Kidney epithelial cell (primary cell): ENCODE measurements at places on chromosomes 2 and 18.

DNA sequence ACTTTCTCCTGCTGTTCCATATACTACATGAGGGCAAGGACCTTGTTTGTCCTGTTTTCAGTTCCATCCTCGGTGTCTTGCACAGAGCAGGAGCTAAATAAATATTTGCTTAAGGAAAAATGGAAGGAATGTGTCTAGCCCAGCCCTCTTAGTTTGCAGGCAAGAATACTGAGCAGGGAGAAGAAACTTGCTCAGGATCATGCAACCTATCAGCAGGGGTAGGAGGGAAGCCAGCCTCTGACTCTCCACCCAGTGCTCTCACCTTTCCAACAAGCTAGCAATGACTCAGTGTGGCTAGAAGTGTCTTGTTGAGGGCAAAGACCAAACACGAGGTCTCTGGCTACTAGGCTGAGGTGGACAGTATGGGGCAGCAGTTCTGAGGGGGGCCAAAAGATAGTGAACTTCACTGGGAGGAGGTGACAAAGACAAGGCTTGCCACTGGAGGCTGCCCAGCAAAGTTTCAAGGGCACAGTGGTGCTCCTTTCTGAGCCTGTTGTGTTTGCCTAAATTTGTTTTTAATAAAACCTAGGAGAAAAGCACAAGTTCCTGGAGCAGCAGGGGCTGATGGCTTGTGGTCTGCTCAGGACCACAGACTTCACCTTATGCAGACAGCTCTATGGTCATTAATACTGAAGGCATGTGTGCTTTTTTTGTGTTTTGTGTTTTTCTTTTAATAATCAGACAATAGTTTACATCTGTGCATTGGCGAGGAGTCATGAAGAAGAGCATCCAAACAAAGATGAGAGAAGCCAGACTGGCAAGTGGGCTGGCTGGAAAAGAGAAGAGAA is 49.1 kb upstream of the CTAGE1 start:
- peak; percentile 69 for DNase-seq

DNA sequence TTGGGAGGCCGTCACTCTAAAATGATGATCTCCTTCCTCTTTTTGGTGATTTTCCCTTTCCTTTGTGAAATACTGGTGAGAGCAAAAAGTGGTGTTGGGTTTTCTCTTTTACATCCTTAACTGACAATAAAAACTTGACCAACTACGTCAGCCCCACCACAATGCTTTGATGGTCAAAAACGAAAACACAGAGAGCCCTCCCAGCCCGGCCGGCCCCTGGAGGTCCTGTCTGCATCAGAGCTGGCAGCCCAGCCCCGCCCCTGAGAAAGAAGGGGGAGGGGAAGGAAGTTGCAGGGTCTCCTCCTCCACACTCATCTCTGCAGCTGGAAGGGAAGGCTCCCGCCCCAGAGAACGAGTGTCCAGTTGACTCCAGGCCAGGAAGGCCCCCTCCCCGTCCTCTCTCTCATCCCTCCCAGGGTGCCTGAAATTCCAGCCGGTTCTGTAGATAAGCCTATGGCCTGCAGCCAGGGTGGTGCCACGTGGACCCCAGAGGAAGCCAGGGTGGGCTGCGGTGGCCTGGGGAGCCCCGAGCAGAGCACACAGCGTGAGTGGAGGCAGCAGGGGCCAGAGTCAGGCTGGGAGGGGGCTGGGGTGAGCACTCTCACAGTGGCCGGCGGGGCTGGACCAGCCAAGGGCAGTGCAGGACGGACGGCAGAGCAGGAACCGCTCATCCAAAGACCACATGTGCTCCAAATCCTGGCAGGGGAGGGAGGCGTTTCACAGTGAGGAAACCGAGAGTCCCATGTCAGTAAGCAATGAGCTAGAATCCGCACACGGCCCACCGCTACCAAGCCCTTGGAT is 19.8 kb downstream of the BIN1 start:
- DNase-seq: no peak

- no peak for DNase-seq
These were observed 158.7 kb downstream of the MGAT5 start for GRCh38 chr2:134412639-134412999.

GRCh38 chr2:174750923-174751441 is 13.3 kb downstream of the CHRNA1 start:
- DNase-seq: no peak

GRCh38 chr2:63590626-63591408 is 2.1 kb downstream of the MDH1 start:
- DNase-seq: no peak

DNA sequence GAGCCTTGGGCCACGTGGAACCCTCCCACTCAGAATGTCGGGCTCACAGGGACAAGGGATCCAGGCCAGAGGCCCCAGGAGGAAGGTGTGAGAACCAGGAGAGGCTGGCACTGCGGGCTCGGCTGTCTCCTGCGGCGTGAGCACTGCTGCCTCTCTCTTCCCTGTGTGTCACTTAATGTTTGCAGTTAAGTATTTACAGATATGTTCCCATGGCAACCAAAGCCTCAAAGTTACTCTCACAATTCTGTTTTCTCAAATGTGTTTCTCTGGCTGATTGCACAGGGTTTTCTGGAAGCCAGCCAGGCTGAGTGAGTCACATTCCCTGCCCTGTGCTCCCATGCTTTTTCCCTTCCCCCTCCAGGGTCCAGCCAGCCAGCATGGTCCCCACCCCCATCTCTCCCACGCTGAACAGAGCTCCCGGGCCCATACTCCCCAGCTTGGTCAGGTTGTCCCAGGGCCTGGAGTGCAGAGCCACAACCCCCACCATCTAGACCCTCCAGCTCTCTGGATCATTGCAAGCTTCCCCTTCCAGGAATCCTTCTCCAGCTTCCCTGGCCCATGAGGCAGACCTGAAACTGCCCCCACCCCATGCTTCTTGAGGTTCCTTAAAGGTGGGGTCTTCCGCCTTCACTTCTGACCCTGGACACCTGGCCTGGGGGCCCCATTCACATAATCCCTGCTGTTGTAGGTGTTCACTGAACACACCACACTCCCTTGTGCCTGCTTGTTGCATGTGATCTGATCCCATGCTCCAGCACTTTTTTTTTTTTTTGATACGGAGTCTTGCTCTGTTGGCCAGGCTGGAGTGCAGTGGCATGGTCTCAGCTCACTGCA is 265.9 kb downstream of the CELF4 start:
- DNase-seq: peak; percentile 98

GRCh38 chr2:8588831-8589191 is 93.0 kb upstream of the ID2 start:
- DNase-seq: no peak

- no peak for DNase-seq
These were observed 1.5 kb upstream of the BCL2L11 start for GRCh38 chr2:111118981-111119821.
